Activated CD8-positive, alpha-beta memory T cell treated with anti-CD3 and anti-CD28 coated beads for 4 hours (primary cell): ENCODE measurements at places on chromosomes 4 and X.
A peak's percentile ranks its signal among the peaks of the same experiment; 100 is the strongest.

GRCh38 chrX:80170581-80170980 is 156.0 kb downstream of the TBX22 start:
- no peak for DNase-seq

DNA sequence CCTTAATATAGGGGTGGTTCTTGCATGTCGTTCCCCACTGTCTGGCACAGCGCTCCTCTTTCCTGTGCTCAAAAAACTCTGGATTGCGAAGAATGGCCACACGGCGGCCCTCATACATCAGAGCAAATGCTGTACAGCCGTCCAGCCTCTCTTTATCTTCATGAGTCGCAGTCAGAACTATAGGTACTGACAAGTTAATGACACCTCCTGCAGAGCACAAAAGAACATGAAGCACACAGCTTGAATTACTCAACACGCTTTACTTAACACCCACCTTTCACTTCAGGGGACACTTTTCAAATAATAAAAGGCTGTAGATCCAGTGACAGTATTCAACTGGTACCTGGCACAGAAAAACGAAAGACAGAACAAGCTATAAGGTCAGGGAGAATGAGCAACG is 65.3 kb downstream of the PAPSS1 start:
- no peak for DNase-seq

GRCh38 chr4:82434949-82435348 is 4.6 kb downstream of the ENOPH1 start:
- no peak for DNase-seq

DNA sequence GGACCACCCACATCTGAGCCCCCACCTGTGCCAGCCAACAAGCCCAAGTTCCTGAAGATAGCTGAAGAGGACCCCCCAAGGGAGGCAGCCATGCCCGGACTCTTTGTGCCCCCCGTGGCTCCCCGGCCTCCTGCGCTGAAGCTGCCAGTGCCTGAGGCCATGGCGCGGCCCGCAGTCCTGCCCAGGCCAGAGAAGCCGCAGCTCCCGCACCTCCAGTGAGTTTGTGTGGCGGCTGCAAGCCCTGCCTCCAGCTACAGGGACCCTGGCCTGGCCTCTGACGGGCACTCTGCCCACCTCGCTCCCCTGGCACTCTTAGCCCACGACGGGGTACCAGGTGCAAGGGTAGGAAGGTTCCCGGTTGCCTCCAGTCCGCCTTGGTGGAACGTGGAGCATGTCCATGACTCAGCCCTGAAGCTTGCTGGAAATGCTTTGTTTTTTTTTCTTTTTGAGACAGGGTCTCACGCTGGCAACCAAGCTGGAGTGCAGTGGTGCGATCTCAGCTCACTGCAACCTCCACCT is 13.7 kb upstream of the ADD1 start:
- no peak for DNase-seq

- DNase-seq, result no peak
Observed at GRCh38 chrX:106484233-106484632, 127.5 kb upstream of the RADX start.

- no peak for DNase-seq
Observed at GRCh38 chrX:72268597-72269365, 8.3 kb downstream of the RPS4X start.

- DNase-seq, result no peak
Observed at GRCh38 chr4:163638909-163639308, 144.4 kb downstream of the TMA16 start.

DNA sequence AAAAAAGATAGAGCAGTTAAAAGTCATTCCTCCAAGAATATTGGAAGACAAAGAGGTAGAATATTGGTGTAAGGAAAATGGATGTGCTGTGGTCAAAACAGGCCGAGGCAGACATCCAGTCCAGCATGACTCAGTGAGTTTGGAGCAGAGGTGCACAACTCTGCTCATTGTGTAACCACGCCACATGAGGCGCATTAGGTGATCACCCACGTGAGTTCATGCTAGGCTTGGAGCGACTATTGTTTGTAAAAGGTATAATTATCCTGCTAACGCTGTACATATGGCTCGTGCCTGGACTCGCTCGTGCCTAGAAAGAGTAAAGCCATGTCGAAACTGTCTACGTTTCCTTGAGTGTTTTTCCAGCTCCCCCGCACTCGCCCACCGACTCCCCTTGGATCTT is 23.9 kb downstream of the C4orf54 start:
- DNase-seq, result no peak

DNA sequence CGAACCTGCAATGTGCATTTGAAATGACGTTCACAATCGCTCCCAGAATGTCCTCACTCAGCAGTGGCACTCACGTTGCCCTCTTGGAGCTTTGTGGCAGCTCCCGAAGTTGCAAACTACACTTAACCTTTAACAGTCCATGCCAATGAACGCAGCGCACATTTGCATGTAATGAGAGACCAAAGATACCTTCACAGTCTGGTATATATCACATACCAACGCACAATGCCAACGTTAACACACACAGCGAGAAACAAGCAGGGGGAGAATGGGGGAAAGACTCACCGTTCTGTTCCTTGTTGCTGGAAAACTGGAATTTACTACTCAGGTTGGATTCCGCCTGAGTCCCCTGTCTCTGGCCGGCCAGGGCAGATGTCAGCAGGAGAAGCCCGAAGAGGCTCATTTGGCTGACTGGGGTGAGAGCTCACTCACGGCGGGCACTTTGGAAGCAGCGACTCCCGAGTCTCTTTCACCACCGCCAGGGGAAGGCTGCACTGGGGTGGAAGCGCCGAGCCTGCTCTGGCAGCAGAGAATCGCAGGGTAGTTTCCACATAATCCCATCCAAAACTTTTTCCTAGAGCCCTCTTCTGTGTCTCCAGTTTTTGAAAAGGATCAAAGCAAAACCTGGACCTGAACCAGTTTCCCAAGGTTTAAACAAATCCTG is 966 bp downstream of the PDGFC start:
- no peak for DNase-seq

GRCh38 chr4:48620093-48620492 is 130.0 kb downstream of the ZAR1 start:
- DNase-seq, result no peak

DNA sequence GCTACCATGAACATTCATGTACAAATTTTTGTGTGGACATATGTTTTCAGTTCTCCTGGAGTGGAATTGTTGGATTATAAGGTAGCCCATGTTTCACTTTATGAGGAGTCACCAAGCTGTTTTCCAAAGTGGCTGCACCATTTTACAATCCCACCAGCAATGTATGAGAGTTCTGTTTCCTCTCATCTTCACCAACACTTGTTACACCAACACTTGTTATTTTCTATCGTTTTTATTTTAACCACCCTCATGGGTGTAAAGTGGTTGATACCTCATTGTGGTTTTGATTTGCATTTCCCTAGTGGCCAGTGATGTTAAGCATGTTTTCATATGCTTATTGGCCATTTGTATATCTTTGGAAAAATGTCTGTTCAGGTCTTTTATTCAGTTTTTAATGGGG is 4.1 kb downstream of the EXOC1 start:
- no peak for DNase-seq

GRCh38 chrX:134013092-134013497 is 27.7 kb upstream of the GPC3 start:
- no peak for DNase-seq

- DNase-seq, result no peak
Observed at GRCh38 chrX:38206036-38206435, 14.6 kb downstream of the SRPX start.

DNA sequence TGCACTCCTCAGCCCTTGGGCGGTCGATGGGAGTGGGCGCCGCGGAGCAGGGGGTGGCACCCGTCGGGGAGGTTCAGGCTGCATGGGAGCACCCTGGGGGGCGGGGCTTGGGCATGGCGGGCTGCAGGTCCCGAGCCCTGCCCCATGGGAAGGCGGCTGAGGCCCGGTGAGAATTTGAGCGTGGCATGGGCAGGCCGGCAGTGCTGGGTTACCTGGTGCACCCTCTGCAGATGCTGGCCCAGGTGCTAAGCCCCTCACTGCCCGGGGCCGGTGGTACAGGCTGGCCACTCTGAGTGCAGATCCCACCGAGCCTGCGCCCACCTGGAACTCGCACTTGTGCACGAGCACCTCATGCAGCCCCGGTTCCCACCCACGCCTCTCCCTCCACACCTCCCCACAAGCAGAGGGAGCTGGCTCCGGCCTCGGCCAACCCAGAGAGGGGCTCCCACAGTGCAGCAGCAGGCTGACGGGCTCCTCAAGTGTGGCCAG is 556.3 kb downstream of the GALNTL6 start:
- no peak for DNase-seq

GRCh38 chr4:158333820-158334219 is 123.5 kb downstream of the TMEM144 start:
- no peak for DNase-seq

GRCh38 chr4:38034986-38035882 is 75.0 kb downstream of the PTTG2 start:
- peak; percentile 7 for DNase-seq

DNA sequence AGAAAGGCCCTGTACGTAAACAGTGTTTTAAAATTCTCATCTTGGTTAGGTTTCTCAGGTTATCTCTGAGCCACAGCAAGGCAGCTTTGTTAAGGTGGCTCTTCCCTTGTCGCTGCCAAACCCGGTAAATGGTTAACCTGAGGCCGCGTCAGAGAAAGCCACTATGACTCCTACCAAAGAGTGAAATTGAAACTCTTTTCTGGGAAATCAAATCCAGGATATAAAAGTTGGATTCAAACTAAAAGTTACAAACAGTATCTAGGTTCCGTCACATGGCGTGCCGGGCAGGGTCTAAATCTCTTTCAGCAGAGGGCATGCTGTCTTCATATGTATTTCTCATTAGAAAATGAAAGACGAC is 433 bp downstream of the MMAA start:
- DNase-seq, result peak; percentile 13

- DNase-seq, result no peak
Observed at GRCh38 chrX:42466332-42467046, 311.5 kb downstream of the PPP1R2C start.

GRCh38 chr4:185040523-185040922 is 22.2 kb downstream of the HELT start:
- no peak for DNase-seq

DNA sequence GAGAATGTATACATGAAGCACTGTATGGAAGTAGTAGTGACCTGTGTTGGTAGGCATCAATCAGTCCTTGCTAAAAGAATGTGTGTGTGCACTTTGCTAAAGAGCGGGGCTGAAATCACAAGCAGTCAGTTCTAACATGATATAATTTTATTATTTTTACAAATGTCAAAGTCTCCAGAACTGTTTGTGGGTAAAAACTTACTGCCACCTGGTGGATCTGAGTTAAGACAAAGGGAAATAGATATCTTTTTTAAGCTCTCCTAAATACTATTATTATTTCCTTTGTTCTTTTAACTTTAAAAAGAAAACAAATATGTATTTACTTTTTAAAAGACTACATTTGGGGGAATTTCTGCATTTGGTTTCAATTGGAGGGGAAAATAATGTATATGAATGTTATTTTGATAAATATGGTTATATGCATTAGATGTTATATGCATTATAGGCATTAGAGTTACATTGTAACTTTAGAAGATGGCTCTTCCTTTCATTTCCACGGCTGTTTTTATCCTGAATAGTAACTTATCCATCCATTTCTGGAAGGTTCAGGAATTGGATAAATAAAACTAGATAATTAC is 7.8 kb upstream of the CLOCK start:
- DNase-seq, result no peak

- no peak for DNase-seq
Observed at GRCh38 chrX:100625985-100626491, 10.6 kb downstream of the TSPAN6 start.

DNA sequence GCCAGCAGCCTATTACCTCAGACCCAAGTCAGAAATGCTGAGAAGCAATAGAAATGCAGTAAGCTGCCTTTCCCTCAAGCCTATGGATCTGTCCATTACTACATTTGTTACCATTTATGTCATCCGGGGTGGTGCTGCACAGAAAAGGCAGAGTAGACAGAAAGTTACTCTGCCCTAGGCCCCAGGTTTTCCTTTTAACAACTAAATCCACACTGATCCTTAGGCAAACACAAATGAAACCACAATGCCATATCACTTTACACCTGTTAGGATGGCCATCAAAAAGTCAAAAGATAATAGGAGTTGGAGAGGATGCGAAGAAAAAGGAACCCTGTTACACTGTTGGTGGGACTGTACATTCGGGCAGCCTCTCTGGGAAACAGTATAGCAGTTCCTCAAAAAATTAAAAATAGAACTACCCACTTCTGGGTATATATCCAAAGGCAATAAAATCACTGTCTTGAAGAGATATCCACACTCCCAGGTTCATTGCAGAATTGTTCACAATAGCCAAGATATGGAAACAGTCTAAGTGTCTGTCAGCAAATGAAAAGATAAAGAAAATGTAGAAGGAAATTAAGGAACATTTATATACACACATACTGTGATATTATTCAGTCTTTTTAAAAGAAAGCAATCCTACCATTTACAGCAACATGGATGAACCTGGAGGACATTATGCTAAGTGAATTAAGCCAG is 186.3 kb downstream of the NWD2 start:
- no peak for DNase-seq

DNA sequence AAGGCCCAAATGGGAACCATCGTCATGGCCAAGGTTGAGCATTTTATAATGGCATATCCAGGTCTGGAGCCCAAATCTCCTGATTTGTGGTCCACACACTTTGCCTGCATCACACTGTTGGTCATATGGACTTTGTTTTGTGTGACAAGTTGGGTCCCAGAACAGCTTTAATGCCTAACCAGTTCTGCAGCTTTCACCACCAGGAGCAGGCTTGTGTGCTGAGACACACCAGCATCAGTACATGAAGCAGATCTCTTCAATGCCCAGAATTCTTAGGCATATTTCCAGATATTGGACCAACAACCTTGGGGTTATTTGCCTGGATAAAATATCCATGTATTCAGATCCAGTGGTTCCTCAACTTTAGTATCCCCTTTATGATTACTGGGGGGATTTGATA is 371.3 kb downstream of the FBXW7 start:
- DNase-seq, result no peak

DNA sequence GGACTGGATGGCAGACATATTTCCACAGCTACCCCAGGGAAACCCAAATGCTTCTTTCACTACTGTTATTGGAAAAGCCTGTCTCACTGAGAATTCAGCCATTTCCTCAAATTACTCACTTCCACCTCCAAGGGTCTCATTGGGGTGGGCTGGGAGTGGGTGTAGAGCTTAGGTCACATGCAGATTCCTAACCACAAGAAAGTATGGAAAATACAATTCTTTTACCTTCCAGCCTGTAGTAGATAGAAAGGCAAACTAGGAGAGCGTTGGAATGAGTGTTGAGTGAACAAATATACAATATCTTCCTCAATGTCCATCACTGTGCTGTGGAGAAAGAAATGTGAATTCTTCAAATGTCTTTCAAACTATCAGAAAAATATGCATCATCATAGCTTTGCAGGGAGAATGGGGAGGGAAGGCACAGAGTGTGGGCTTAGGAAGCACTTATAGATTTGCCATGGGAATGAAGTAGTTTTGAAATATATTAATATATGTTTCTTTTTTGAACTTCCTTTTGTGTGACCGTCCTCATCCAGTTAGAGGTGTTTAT is 245.3 kb upstream of the JADE1 start:
- DNase-seq, result no peak

- no peak for DNase-seq
Observed at GRCh38 chr4:74768857-74769525, 25.3 kb downstream of the BTC start.

GRCh38 chr4:40648742-40649281 is 19.1 kb upstream of the RBM47 start:
- no peak for DNase-seq
